ENCODE measurements at places on chromosomes 3 and 15.

- DNase-seq, result no peak
These were observed 87.4 kb upstream of the C15orf39 start for GRCh38 chr15:75114327-75114726.

GRCh38 chr3:14243782-14244181 is 65.2 kb downstream of the LSM3 start:
- no peak for DNase-seq

DNA sequence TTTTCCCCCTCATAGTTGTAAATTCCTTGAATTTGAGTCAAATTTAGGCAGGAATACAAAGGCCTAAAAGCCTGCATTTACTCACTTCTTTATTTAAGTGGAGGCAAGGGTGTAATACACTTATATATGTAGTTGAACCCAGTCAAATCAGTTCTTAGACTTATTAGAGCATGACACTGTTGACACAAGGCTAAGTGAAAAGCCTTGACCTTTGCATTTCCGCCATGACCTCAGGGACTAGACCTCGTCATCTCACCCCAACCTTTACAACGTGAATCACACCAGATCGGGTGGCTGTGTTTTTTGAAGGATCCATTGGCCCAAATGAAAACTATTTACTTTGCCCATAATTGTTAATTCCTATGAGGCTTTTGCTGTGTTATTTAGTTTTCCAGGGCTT is 774.4 kb downstream of the ROBO1 start:
- no peak for DNase-seq

- DNase-seq, result no peak
These were observed 31.6 kb downstream of the TIPARP start for GRCh38 chr3:156705761-156706616.

DNA sequence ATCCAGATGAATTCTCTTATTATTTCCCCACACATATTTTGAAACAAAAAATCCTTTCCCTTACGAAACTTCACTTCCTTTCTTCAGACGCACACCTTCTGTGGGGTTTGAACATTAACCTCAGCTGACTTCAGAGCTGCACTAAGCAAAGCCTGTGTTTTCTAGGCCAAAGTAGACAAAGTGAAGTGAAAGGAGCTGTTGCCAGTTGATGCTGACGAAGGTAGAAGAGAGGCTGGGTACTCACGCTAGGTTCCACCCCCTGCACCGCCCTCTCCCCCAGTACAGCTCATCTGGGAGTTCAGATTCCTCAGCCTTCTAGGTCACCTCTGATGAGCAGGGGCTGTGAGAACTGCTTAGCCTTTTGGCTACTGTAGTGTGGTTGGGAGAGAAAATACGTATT is 24.1 kb downstream of the DUT start:
- no peak for DNase-seq

DNA sequence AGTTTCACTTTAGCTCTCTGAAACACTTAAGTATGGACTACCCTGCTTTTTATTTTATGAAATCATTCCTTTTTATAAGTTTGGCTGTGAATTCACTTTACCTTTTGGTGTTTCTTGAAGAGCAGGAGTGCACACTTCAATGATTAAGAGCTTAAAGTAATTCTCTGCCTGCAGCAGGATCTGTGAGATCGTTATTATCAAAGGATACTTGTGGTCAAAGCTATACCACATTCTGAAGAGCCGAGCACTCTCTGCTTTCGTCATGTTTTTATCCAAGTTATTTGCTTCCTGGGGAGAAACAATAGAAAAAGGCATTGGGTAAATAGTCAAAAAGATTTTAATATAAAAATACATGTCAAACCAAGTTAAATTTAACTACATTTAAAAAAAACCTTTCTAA is 243.7 kb downstream of the CHST2 start:
- DNase-seq, result no peak

DNA sequence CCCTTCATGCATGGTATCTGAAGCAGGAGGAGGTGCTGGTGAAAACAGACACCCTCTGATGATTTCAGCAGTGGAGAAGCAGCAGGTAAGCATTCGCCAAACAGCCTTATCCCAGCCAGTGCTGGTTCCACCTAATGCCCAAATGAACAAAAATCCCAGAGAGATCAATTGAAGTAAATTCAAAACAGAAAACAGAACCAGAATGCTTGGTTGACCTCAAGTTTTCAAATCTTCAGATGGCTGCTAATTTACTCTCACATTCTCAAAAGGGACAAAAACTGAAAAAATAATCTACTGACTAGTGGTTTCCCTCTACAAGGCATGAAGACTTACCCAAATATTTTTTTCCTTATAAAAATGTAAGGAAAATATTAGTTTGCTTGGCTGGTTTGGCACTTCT is 87.0 kb upstream of the MYO5C start:
- DNase-seq, result no peak

DNA sequence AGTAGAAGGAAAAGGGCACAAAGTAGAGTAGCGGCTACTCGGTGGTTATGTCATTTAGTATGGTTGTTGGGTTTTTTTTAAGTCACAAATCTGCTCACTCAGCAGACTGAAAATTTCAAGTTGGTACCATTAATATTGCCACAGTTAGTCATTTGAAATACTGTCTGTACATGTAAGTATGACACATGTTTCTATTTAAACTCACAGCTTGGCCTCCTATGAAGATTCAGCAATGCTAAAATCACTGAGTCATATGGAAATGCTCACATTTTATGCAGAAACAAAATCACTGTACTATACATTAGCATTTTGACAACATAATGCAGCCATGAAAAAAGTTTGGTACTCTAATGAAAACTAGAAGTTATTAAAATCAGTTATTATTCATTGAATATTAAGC is 571.9 kb downstream of the TAFA4 start:
- DNase-seq, result no peak

DNA sequence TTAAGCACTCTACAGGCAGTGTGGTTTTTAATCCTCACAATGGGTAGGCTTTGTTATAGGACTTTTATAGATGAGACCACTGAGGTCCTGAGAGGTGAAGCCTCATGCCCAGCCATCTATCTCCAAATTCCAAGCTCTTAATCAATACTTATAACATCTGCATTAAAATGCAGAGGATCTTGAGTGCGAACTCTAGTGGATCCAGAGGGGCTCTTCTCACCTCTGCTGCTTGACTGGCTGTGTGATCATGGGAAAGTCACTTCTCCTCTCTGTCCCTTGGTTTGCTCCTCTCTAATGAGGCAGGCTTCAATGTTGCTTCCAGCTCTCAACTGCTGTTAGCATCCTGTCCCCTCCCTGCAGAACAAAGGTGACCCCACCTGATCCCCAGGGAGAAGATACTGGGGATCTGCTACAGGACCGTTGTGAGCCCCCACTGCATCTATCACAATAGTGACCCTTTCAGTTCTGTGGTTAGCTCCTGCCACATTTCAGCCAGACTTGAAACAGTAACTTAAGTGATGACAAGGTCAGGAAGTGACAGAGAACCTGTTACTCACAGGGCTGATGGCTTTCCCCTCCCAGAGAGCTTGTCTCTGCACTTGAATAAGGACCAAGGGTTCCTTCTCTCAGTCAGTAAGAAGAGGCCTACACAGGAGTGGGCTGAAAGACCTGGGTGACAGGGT is 1.3 kb downstream of the SLC27A2 start:
- DNase-seq, result peak; percentile 24

DNA sequence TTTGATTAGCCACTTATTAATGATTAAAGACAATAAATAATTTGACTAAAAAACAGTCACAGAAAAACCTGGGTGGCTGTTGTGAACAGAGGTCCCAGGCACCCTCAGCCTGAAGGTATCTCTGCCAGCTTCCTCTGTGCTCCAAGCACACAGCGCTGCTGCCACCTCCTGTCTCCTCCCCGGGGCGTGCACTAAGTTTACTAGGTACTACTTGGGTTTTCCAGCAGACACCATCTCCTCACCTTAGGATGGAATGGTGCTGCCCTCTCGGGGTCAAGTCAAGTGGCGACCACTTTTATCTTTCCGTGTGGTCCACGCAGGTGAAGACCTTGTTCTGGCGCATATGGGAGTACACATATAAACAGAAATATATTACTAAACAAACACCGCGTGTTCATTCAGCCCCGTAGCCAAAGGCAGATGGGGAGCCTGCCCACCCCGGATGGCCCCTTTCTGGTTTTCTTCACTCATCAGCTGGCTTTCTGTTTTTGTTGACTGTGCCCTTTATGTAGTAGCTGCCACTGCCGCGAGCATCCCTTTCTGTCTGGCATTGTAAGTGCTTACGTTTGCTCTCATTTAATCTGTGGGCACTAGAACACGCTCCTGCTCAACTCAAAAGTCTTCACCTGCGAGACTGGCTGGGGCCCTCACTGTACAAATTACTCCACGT is 128.0 kb downstream of the LRIG1 start:
- no peak for DNase-seq

DNA sequence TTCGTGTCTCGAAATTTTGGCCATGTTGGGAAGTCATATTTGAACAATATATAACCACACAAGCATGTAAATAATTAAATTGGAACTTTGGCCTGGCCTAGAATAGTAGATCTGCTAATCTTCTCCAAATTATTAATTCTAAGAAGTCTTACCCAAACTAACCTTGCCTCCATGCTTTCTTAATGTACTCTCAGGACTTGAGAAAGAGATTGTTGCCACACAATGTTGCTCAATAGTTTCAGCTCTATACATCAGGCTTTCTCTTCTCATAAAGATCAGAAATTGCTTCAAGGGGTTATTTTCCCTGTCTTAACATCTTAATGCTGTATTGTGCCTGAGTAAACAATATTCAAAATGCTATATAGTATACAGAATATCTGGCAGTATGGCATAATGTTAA is 202.7 kb upstream of the LRIG1 start:
- DNase-seq, result no peak

GRCh38 chr3:48280881-48281280 is 40.0 kb downstream of the ZNF589 start:
- DNase-seq, result no peak

- no peak for DNase-seq
These were observed 114.6 kb downstream of the CYP19A1 start for GRCh38 chr15:51223771-51224229.

DNA sequence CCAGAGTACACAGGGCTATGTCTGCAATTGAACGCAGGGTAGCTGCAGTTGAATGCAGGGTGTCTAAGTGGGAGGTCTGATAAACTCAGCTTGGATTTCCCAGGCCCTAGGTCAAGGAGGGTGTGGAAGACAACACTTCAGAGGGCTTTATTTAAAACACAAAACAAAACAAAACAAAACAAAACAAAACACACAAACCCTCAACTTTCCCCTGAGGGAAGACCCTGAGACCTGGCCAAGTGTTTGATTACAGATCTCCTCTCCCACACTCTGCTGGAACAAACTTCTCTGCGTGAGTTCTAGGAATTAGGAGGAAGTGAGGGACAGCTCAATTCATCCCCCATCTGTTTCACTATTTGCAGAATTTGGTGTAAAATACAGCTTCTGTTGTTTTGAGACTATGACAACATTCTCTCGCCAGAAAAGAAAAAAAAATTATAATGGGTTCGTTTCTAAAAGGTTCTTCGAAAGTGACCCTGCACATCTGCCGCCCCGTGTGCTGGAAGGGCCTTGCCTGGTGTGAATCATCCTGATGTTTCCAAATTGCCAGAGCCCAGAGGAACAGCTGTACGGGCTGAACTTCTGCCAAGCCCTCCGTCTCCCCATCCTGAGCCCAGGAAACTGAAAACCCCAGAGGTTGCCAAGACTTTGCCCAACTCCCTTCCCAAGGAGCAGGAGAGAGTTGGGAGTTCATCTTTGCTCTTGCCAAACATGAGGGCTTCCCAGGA is 73.3 kb upstream of the RAD18 start:
- no peak for DNase-seq

DNA sequence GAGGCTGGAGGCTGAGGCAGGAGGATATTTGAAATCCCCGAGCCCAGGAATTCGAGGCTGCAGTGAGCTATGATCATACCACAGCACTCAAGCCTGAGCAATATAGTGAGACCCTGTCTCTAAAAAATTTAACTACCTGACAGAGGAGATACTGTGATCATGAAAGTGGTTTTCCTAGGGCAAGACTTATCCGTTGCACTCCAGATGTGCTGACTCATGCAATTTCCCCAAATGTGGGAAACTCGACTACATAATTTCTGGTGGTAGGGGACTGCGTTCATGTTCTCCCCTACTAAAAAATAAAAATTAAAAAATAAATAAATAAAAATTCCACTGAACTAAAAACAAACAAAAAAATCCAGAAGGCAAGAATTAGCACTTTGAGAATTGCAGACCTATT is 271.7 kb downstream of the SHQ1 start:
- no peak for DNase-seq

DNA sequence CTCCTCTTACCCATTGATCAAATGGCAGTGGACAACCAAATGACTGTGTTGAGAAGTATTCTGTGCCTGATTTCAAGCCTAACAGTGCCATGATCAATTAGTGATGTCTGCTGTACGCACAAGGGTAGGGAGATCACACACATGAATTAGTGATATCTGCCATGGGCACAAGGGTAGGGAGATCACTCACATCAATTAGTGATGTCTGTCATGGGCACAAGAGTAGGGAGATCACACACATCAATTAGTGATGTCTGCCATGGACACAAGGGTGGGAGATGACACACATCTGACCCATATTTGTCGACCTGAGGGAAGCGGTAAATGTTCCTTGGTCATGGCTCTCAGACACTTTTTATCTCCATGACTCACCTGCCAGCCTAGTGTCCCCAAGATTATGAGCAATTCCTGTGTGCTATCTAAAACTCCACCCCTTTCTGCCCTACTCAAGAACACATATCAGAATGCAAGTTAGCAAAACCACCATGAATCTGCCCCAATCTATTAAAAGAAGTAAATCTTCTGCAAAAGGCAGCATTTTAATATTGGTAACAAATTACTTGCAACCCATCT is 165.0 kb downstream of the NTRK3 start:
- DNase-seq, result no peak

GRCh38 chr15:88166082-88166993 is 90.2 kb downstream of the NTRK3 start:
- DNase-seq, result no peak

GRCh38 chr3:195555110-195555509 is 12.0 kb upstream of the PPP1R2 start:
- DNase-seq, result no peak

GRCh38 chr3:177948716-177949425 is 587.4 kb upstream of the KCNMB2 start:
- DNase-seq, result no peak
